Jurkat, Clone E6-1 (cell line): ENCODE measurements at places on chromosomes 7 and 10.

- no peak for DNase-seq
These were observed 7.0 kb downstream of the FAM53B start for GRCh38 chr10:124737221-124737620.

GRCh38 chr7:90347759-90348158 is 1.2 kb downstream of the GTPBP10 start:
- no peak for DNase-seq

DNA sequence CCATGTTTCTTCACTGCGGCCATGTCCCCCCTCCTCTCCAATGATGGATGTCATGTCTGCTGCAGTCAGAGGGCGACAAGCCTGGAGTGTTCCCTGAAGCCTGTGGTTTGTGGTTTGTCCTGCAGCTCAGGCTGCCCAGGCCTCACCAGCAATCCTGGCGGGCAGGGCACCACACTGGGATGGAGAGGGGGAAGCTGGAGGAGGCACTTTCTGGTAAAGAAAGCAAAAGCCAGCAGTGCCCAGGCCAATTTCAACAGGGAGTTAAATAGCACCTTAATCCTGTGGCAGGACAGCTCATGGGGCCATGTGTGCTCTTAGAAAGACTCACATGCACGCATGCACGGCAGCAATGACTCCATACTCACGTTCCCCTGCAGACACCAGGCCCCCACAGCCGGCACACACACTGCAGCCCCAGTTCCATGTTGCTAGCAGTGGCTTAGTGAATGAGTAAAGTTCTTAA is 158.3 kb downstream of the EGFR start:
- DNase-seq, result no peak

GRCh38 chr7:157690058-157690832 is 353.4 kb downstream of the DNAJB6 start:
- no peak for DNase-seq
